ENCODE measurements at places on chromosomes 2 and 18.

- DNase-seq, result peak; percentile 12
Measured at GRCh38 chr18:47929681-47930198, 719 bp downstream of the SMAD2 start.

- no peak for DNase-seq
Measured at GRCh38 chr2:2581331-2582159, 250.5 kb upstream of the MYT1L start.

GRCh38 chr2:165547900-165548299 lies 78.4 kb downstream of the CSRNP3 start:
- no peak for DNase-seq

DNA sequence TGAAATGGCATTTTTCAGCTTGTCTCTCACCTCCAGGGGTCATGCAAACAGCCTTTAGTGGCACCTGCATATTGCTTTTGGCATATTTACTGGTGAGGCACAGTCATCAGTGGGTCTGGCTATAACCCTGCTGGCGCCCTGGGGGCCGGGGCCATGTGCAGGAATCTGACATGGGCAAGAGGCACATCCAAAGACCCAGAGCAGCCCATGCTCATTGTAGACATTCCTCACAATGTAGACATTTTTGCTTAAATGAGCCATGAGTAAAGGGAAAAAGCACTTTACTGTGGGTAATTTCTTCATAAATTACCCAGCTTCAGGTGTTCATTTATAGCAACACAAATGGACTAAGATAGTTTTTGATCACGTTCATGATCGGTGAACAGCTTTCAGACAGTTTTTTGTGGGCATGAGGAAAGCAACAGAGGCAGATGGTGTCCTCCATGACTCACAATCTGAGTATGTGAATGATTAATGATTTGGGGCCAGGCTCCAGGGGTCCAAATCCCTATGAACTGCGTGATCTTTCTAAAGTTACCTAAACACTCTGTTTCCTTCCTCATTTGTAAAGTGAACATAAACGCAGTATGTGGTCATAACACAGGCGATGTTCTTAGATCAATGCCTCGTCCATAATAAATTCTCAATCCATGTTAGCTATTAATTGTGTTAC lies 85.8 kb downstream of the LIPG start:
- DNase-seq, result no peak

DNA sequence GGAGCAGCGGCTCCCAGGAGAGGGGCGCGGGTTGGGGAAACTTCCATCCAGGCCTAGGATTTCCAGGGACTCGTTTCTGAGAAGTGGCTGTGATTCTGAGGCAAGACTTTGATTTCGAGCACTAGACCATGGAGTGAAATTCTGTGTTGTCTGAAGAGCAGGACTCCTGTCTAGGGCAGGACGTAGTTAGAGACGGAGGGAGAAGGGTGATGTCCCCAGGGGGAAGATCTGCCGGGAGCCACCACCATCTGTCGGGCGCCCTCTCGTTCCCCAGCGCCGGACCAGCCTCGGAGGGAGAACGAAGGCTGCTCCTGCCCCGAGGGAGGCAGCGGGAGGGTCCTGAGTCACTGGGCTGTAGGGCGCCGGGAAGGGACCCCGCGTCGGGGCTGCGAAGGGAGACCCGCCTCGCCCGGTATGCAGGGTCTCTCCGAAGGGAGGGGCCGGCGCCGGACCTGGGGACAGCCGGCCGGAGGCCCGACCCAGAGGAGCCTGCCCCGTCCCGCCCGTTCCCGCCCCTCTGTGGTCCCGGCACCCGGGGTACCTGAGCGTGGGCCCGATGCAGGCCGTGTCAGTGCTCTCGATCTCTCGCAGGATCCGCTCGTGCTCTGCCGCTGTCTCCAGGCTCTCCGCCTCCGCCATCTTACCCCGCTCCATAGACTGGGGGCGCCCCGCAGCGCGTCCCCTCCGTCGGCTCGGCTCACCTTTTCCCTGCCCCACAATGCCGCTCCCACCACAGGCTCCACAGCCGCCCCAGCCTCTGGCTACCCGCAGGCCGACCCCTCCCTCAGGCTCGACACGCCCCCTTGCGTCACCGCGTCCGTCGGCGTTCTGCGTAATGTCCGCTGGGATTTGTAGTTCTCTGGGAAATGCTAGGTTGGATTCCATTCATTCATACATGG lies at the start of gene EXOC6B:
EXOC6B (minus strand) TSS at position 777 of the 899 bp plus-strand sequence.
- peak; percentile 49 for DNase-seq

GRCh38 chr2:237882510-237883481 lies 23.4 kb downstream of the RAMP1 start:
- DNase-seq, result no peak

GRCh38 chr2:232282508-232283055 lies 96.0 kb upstream of the ALPP start:
- no peak for DNase-seq

GRCh38 chr2:3126911-3127621 lies 250.6 kb downstream of the EIPR1 start:
- no peak for DNase-seq

- no peak for DNase-seq
Measured at GRCh38 chr2:233453916-233454315, 99.6 kb downstream of the DGKD start.

GRCh38 chr2:207088839-207089238 lies 76.9 kb downstream of the KLF7 start:
- no peak for DNase-seq

DNA sequence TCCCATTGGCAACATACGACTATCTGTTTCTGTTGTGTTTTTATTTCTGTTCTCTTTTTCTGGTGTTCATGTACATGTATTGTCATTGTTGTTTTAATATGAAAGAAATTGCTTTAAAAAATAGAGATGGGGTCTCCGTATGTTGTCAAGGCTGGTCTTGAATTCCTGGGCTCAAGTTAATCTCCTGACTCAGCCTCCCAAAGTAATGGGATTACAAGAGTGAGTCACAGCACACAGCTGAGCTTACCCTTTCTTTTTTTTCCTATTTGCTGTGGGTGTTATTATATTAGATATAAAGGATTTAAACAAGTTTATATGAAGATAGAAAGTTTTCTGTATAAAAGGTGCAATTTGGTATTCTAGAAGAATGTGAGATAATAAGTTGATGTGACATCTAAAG lies 554.6 kb downstream of the DSC3 start:
- no peak for DNase-seq

DNA sequence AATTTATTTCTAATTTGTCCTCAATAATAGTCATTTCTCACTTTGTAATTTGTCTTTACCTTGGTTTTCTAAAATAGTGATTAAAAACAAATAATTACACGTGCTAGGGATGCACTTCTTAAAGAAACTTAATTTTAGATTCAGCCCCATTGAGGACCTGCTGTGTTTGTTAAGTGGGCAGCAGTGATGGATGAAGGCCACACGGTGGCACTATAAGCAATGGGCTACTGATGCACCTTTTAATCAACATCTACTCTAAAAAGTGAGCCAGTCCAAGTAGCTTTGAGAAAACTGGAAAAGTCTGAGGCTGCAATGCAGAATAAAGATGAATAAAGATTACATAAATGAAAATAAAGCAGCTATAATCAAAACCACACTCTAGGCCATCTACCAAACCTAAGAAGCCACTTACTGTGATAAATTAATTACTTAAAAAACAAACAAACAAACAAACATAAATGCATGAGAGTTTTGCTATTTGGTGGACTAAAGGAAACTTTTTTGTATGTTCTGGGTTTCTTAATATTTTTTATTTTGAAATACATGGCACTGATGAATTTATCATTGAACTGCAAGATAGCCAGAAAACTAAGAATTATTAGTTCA lies 89.3 kb downstream of the PDE11A start:
- peak; percentile 18 for DNase-seq

DNA sequence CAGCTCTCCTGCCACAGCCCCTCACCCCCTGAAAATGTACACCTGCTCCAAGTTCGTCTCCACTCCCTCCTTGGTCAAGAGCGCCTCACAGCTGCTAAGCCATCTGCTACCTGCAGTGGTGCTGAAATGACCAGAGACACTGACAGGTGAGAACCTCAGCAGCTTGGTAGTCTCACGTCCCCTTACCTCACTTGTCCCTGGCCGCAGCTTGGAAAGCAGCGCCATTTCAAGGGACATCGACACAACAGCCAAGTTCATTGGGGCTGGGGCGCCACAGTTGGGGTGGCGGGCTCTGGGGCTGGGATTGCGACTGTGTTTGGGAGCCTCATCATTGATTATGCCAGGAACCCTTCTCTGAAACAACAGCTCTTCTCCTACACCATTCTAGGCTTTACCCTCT lies 47.5 kb downstream of the ANKRD44 start:
- no peak for DNase-seq

- no peak for DNase-seq
Measured at GRCh38 chr2:94870440-94871225, 597 bp upstream of the TEKT4 start.

DNA sequence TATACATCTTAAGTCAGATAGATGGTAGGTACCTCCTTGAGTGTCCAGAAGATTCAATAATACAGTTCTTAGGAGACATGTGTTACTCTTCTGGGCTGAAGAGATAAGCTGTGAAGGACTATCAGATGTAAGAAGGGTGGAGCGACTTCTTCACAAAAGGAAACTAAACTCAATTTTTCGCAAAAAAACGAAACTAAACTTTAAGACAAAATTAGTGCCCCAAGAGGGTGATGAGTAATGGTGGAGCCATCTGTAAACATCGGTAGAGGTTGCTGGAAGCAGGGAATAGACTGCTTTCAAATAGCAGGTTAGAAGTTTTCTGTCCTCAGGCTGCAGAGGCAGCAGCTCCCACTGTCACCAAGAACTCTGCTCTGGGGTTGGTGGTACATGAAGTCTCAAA lies 111.6 kb upstream of the TACR1 start:
- no peak for DNase-seq

GRCh38 chr2:143435131-143435530 lies 305.9 kb downstream of the ARHGAP15 start:
- DNase-seq, result no peak

- DNase-seq, result no peak
Measured at GRCh38 chr18:32469691-32470459, 807 bp downstream of the GAREM1 start.

DNA sequence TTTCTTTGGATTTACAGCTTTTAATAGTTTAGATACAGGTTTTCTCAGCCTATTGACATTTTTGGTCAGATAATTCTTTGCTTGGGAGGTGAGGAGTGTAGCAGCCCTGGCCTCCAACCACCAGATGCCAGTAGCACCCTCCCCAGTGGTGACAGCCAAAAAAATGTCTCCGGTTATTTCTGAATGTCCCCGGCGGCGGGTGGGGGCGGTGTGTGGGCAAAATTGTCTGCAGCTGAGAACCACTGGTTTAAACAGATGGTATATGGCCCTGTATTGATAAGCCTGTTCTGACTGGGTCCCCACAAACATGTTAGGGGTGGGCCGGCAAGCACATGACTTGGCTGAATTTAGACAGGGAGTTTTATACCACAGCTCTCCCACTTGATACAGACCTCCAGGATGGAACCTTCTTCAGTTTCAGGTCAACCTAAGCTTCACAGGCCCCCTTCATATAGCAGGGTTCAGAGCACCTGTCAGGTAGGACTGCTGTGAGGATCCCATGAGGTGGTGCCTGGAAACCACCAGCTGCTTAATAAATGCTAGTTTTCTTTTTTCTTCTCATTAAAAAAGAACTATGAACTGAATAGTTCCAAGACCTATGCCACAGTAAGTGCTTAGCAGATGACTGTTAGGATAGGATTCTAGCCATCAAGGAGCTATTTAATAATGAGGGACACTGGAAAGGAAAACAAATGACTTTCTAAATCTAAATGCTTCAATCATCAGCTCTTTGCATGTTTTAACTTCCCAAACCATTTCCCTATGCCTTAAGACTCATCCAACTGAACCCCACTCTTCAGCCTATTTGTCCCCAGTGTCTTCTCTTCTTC lies 18.1 kb downstream of the LPIN2 start:
- DNase-seq, result no peak

GRCh38 chr2:151197184-151198108 lies 64.2 kb downstream of the RBM43 start:
- DNase-seq, result peak; percentile 7

GRCh38 chr2:173395567-173396351 lies 41.1 kb downstream of the CDCA7 start:
- no peak for DNase-seq

DNA sequence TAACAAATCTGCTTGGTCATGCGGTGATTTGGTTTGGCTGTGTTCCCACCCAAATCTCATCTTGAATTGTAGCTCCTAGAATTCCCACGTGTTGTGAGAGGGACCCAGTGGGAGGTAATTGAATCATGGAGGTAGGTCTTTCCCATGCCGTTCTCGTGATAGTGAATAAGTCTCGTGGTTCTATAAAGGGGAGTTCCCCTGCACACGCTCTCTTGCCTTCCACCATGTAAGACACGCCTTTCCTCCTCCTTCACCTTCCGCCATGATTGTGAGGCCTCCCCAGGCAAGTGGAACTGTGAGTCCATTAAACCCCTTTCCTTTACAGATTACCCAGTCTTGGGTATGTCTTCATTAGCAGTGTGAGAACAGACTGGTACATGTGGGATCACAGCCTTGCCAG lies 36.7 kb downstream of the TRABD2A start:
- no peak for DNase-seq

- no peak for DNase-seq
Measured at GRCh38 chr2:101873543-101873942, 118.2 kb upstream of the IL1R2 start.

DNA sequence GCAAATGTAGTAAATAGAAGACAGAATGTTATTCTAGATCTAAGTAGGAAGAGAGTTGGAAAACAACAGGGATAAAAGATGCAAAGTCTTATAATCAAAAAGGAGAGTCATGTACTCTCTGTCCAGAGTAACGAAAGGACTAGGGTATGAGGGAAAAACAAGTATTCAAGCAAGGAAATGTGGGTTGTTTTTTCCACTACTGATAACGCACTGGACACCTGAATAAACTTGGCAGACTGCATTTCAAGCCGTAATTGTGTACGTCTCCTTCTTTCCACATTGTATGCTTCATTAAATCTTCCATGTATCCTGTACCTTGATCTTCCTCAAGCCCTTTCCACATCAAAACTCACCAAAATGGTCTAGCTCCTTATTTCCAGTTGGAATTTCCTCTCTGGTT lies 420.6 kb downstream of the ZEB2 start:
- DNase-seq, result no peak

- DNase-seq, result no peak
Measured at GRCh38 chr18:59006461-59007067, 133.1 kb upstream of the SEC11C start.
